ENCODE measurements at places on chromosomes 3 and 15.
A peak's percentile ranks its signal among the peaks of the same experiment; 100 is the strongest.

- peak; percentile 22 for DNase-seq
These were observed 194.7 kb downstream of the DTWD1 start for GRCh38 chr15:49815526-49815925.

GRCh38 chr3:157417247-157417646 lies 19.4 kb upstream of the PTX3 start:
- DNase-seq, result peak; percentile 35

GRCh38 chr3:121624147-121624899 lies 31.1 kb downstream of the FBXO40 start:
- DNase-seq, result no peak

GRCh38 chr3:142645236-142645793 lies 49.1 kb downstream of the PLS1 start:
- DNase-seq, result peak; percentile 52

DNA sequence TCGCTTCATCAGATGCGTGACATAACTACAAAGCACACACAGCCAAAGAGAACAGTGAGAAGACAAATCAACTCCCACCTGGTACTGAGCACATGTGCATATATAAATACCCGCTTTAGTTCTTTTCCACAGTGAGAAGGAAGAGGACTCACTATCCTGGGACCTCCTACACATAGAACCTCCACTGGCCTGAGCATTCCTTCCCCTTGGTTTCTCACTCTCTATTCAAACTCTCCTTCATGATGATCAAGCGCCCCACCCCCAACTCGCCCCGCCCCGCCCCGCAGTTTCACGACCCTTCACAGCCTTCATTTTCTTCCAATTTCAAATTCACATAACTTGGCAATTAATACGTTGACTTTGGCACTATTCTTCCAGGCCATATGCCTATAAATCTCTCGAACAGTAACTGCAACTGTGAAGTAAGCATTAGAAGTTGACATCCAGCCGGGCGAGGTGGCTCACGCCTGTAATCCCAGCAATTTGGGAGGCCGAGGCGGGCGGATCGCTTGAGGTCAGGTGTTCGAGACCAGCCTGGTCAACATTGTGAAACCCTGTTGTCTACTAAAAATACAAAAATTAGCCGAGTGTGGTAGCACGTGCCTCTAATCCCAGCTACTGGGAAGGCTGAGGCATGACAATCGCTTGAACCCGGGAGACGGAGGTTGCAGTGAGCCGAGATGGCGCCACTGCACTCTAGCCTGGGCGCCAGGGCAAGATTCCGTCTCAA lies 1.1 kb downstream of the RPS17 start:
- DNase-seq, result peak; percentile 24

DNA sequence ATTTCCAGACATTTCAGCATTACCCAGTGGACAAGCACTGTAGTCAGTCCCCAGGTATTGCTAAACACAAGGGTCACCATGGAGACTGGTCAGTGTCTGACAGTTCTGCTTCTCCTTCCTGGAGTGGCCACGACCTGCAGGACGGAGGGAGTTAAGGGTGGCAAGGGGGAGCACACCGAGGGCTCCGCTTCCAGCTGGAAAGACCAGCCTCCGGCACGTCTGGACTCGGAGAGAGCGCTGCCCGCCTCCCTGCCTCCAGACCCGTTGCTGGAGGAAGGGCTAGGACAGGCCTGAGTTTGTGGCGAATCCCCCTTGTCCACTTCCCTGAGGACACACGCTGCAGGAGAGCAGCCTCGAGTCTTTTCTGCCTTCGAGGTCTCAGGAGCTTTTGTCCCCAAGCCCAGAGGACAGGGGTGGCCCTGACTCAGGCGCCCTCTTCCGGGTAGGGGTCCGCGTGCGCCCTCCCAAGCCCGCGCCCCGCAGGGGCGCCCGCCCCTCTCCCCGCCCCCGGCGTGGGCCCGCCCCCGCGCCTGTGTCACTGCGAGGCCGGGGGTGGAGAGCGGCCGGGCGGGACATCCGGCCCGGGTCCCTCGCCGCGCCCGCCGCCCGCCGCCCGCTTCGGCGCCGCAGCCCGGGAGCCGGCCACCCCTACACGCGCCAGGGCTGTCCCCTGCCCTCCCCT lies at the start of gene CHST14:
Gene CHST14, plus strand, starts transcription at position 562 of the 682 bp plus-strand sequence. CDS start 230 bp downstream, outside the sequence.
- peak; percentile 50 for DNase-seq

DNA sequence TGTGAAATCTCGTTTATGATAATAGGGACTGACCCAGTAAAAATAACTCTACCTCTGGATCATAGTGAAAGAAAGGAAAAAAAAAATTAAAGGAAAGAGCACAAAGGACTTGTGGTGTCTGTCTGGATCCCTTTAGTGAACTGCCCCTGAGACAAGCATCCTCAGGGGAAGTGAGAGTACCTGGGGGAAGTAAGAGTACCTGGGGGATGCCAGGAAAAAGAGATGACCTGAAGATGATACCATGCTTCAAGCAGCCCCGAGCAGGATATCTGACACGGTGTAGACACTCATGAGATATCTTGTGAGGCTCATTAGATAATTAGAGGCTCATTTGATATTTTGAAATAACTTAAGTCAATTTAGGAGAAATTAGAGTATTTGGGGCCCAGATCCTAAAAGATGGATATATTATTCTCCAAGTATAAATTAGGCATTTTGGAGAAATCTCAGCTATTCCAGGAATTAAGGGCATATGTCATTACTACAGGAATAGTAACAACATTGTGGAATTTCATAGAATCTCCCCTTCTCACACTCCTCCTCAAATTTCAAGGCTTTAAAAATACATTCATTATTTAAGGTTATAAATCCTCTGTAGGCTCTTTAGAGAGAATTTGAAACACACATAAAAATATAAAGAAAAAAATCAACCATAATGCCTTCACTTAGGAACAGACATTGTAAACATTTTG lies 36.3 kb upstream of the PSMD6 start:
- peak; percentile 24 for DNase-seq

DNA sequence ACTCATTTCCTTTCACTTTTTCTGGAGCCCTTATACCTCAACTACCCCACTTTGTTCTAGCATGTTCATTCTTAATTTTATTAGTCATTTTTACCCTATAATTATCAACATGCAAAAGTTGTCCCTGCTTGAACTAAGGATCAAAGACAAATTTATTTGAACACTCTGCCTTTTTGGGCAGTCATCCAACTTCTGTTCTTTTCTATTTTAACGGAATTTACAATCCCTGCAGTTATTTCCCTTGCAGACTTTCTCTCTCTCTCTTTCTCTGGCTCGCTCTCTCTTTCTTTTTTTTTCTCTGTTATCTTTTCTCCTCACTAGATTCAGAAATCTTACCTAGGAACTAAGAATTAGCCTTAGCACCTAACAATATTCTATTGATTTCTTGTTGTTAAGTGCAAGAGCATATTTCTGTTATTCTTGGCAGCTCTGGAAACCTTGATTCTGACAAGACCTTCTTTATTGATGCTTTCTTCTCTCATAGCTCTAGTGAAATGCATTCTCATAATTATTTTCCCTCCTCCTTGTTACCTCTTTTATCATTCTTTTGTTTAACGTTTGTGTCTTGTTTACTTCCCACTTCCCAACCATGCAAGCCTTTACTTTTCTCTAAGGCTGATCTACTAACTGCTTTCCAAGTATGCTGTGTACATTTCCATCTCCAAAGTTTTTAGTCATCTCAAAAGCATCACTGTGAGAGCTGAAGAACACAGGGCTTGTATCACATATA lies 951.6 kb downstream of the DIPK2A start:
- DNase-seq, result peak; percentile 16

All from fibroblast of pulmonary artery (primary cell).